Activated CD4-positive, alpha-beta T cell treated with anti-CD3 and anti-CD28 coated beads, Interleukin-2, amount 10 ng/mL, durations not matched to agents 24 days and 14 days (primary cell): ENCODE measurements at places on chromosomes 2 and 18. TPM values are rescaled to one million over a fixed set of nuclear protein-coding genes. Genes with fewer than 3 reads are reported as not detected.

GRCh38 chr2:127700527-127701192, 637 bp upstream of the SFT2D3 start:
- peaks cover 27% of the 10 kb centered on the region for H3K4me1 ChIP-seq
- peak; percentile 71 for DNase-seq
- peaks cover 28% of the 10 kb centered on the region for H3K36me3 ChIP-seq
- H3K4me3 ChIP-seq = peak overlapping the region; percentile 92
- H3K27ac ChIP-seq = peak overlapping the region; percentile 94

DNA sequence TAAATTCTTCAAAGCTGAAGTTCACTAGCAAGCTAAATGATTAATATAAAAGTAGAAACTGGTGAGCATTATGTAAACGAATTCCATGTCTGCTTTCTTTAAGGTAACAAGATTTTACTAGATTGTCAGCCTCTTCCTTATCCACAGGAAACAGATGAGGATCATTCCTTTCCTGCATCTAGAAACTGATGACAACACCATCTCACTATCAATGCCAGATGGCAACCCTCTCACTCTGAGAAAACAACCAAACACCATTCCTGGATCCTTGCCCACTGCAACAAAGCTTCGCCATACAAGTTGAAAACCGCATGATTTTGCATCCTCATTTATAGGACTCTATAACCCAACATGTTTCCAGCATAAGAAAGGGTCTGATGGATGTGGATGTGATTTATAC, 122.9 kb downstream of the ZNF521 start:
- no peaks in the 10 kb centered on the region for H3K4me1 ChIP-seq
- H3K36me3 ChIP-seq = no peaks in the 10 kb centered on the region
- no peak for DNase-seq
- H3K4me3 ChIP-seq = no peak overlapping the region
- peaks cover 2% of the 10 kb centered on the region for H3K27me3 ChIP-seq

DNA sequence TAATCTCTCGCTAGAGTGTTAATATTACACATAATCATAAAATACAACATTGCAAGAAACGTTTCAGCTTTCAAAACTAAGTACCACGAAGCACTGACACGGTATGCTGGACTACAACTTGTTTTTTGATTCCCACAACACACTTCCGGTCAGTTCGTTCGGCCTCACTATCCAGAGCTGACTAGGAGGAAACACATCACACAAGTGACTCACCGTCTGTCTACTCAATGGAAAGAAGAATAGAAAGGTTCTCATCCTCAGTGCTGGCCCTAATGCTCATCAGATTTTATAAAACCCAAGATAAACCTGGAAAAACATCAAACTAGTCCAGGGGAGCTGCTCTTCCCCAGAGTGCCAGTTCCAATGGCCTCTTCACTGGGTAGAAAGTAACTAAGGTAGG, 42.9 kb downstream of the ZNF385B start:
- no peaks in the 10 kb centered on the region for H3K4me1 ChIP-seq
- H3K27me3 ChIP-seq = no peaks in the 10 kb centered on the region
- no peak overlapping the region for H3K27ac ChIP-seq
- DNase-seq = no peak
- H3K36me3 ChIP-seq = no peaks in the 10 kb centered on the region
- H3K4me3 ChIP-seq = no peak overlapping the region

- no peak overlapping the region for H3K27ac ChIP-seq
- no peaks in the 10 kb centered on the region for H3K27me3 ChIP-seq
- H3K4me3 ChIP-seq = no peak overlapping the region
- no peak for DNase-seq
- no peaks in the 10 kb centered on the region for H3K36me3 ChIP-seq
Observed at GRCh38 chr2:211994806-211995205, 543.8 kb downstream of the ERBB4 start.

The CNGA3 gene
- not detected in 2 replicates for total RNA-seq

DNA sequence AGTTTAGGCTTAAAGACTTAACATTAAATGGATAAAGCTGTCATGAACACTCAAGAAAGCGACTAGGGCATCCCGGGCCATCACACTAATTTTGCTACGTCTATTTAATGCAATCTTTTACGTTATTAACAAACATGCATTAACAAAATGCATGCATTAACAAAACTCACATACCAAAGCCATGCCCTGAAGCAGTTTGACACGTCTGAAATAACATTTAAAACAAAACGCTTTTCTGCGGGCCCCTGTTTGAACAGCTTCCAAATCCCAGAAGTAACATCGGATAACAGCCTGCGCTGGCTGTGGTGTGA, 458 bp downstream of the B4GALT6 start:
- H3K36me3 ChIP-seq = no peaks in the 10 kb centered on the region
- no peak for DNase-seq

- no peak overlapping the region for H3K4me3 ChIP-seq
- no peak for DNase-seq
- no peaks in the 10 kb centered on the region for H3K4me1 ChIP-seq
- H3K27me3 ChIP-seq = no peaks in the 10 kb centered on the region
Observed at GRCh38 chr2:2764739-2765138, 433.7 kb upstream of the MYT1L start.

The KCNIP3 gene
- total RNA-seq = 0.28 TPM in 1 of 2 replicates, not detected in the other

DNA sequence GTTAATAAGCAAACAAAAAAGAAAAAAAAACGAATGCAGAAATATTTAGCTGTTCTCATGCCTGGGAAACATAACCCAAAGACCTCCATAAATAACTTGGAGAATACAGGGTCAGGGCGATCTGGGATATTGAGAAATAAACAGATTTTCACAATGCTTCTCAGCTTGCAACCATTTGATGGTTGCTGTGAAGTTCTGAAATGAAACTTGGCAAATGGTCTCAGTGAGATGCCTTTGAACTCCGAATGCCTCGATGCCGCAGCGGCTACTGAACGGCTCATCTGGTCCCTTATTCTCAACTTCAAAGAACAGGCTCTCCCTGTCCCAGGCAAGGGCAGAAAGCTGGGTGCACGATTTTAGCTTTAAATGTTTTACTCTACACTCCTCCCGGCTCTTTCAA, 78.1 kb downstream of the ZNF516 start:
- no peak overlapping the region for H3K27ac ChIP-seq
- H3K36me3 ChIP-seq = no peaks in the 10 kb centered on the region
- no peak overlapping the region for H3K4me3 ChIP-seq
- H3K4me1 ChIP-seq = no peaks in the 10 kb centered on the region
- H3K27me3 ChIP-seq = peaks cover 21% of the 10 kb centered on the region

The TFCP2L1 gene
- total RNA-seq = 0.12 TPM in 1 of 2 replicates, not detected in the other

DNA sequence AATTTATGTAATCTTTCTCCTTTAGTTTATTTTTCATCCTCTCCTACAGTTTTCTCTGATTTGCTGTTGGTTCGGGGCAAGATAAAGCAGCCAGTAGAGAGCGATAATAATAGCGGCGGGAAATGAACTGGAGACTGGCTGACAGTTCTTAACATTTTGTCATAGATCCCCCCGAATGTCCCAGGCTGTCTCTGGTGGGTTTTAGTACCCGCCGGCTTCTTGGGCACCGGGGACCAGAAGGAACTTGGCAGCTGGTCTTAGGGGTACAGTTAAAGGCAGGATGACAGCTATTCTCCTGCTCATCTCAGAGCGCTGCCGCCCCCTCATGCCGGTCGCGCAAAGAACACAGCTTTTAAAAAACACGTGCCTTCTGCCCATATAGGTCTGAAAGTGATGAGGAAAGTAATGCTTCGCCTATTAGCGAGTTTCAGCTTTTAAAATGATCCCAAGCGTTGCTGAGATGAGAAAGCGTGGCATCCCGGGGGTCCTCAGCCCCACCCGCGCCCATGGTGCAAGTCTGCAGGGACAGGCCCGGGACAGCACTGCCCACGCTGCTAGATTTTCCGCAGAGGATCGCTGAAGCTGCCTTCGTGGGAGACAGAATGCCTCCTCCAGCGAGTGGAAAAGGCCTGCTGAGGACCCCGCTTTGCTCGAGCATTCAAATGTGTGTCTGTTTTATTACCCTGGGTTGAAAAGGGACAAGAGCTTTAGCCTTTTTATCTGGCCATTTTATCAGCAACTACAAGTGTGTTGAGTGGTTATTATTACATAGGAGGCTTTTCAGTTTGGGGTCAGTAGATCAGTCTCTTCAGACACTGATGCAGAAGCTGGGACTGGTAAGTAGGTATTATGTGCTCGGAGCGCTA, 3.8 kb downstream of the ONECUT2 start:
- peaks cover 10% of the 10 kb centered on the region for H3K36me3 ChIP-seq
- H3K27ac ChIP-seq = peak overlapping the region; percentile 62
- H3K4me1 ChIP-seq = peaks cover 21% of the 10 kb centered on the region
- peaks cover 79% of the 10 kb centered on the region for H3K27me3 ChIP-seq
- no peak overlapping the region for H3K4me3 ChIP-seq

The CAPN14 gene
- 0.07 and 0.12 TPM in 2 replicates for total RNA-seq

DNA sequence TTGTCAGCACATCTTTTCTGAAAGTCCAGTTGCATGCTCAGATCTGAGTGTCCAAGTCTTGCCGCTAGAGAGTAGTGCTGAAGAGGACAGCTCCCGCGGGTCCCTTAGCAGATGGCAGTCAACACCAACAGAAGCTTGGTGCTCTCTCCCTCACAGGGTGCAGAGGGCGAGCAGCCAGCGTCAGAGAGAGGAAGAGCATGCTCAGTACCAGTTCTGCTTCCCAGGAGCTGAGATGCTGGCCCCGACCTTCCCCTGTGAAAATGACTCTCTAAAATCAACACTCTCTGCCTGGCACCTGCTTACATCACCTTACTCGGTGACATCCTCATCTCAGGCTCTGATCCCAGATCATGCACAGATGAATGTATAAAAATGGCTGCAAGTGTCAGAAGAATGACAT, 86.0 kb upstream of the TWIST2 start:
- no peaks in the 10 kb centered on the region for H3K36me3 ChIP-seq
- H3K27ac ChIP-seq = no peak overlapping the region
- no peak for DNase-seq
- H3K4me1 ChIP-seq = no peaks in the 10 kb centered on the region
- no peaks in the 10 kb centered on the region for H3K27me3 ChIP-seq

DNA sequence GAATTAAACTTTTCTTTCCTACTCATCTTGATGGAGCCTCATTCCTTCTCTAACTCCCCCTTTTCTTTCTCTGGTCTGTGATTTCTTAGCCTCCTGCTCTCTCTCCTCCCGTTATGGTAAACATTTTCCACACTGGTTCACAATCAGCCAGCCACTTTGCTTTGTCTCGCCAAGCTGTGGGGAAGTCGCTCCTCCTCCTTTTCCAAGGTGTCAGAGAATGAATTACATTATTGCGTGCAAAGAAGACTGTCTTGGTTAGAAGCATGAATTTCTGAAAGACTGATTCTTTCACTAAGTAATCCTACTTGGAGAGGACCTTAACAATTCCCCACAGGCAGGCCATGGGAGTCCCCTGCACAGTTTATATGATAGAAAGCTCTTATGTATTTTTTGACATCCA, 46.1 kb downstream of the RASGRP3 start:
- DNase-seq = no peak
- no peak overlapping the region for H3K27ac ChIP-seq
- H3K36me3 ChIP-seq = peaks cover 9% of the 10 kb centered on the region

The CLIP4 gene
- 23.6 and 24.1 TPM in 2 replicates for total RNA-seq

The FHOD3 gene
- total RNA-seq = not detected in 2 replicates

GRCh38 chr2:188893972-188894371, 80.2 kb upstream of the COL3A1 start:
- no peaks in the 10 kb centered on the region for H3K4me1 ChIP-seq
- no peak overlapping the region for H3K27ac ChIP-seq
- H3K27me3 ChIP-seq = no peaks in the 10 kb centered on the region
- DNase-seq = no peak
- H3K4me3 ChIP-seq = no peak overlapping the region

DNA sequence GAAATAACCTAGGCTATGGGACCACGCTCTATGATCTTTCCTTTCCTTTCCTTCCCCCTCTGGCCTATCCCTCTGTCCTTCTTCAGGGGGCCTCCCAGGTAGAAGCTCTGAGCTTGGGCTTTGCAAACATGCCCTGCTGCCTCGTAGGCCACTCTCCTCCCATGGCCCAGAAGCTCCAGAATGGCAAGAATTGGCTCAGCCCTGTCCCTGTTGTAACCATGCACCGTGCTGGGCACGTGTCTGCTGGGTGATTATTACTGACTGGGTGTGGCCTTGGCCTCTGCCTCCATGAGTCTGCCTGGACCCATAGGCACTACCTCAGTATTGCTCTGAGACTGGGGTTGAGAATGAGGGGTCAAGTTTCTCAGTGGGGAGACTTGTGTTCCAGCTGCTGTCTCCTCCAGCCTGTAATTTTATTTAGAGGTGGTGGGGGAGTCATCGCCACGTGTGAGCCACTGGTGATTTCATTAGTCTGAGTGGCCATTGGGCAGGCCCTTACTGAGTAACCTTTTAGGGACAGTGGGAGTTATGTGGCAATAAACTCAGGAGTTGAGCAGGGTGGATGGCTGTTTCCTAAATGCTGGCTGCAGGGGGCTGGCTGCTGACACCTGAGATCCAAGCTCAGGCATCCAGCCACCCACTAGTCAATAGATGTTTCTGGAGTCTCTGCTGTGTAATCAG, 157.9 kb downstream of the CLIP4 start:
- DNase-seq = no peak
- H3K36me3 ChIP-seq = no peaks in the 10 kb centered on the region
- H3K27me3 ChIP-seq = peaks cover 7% of the 10 kb centered on the region
- no peaks in the 10 kb centered on the region for H3K4me1 ChIP-seq

GRCh38 chr2:197072533-197072932, 146.0 kb upstream of the PGAP1 start:
- no peaks in the 10 kb centered on the region for H3K27me3 ChIP-seq
- no peak for DNase-seq
- H3K36me3 ChIP-seq = peaks cover 69% of the 10 kb centered on the region
- no peak overlapping the region for H3K4me3 ChIP-seq
- peaks cover 26% of the 10 kb centered on the region for H3K4me1 ChIP-seq

GRCh38 chr2:61196671-61197070, 34.7 kb downstream of the C2orf74 start:
- H3K27me3 ChIP-seq = no peaks in the 10 kb centered on the region
- no peak overlapping the region for H3K4me3 ChIP-seq
- peaks cover 5% of the 10 kb centered on the region for H3K4me1 ChIP-seq
- peaks cover 32% of the 10 kb centered on the region for H3K36me3 ChIP-seq
- H3K27ac ChIP-seq = peak overlapping the region; percentile 25

The TDRD15 gene
- total RNA-seq = not detected in 2 replicates

The UGT1A8 gene
- total RNA-seq = not detected in 2 replicates

GRCh38 chr2:201806442-201807170, at the start of gene CDK15:
Gene CDK15, plus strand, starts transcription at chr2:201806537. Its CDS starts 128 bp downstream, at chr2:201806665.
- peaks cover 33% of the 10 kb centered on the region for H3K27me3 ChIP-seq
- no peak within 1 kb of the TSS for H3K27ac ChIP-seq
- H3K4me3 ChIP-seq = no peak within 1 kb of the TSS
- no peaks in the 10 kb centered on the region for H3K36me3 ChIP-seq
- no peak for DNase-seq

DNA sequence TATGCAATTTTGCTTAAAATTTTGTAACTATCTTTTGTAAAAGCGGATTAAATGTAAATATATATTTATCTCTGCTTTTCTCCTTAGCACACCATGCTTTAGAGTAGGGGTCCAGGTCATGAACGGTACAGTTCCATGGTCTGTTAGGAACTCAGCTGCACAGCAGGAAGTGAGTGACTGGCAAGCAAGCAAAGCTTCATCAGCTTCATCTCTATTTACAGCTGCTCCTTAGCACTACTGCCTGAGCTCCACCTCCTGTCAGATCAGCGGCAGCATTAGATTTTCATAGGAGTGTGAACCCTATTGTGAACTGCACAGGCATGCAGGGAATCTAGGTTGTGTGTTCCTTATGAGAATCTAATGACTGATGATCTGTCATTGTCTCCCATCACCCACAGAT, 959.0 kb upstream of the SLC39A10 start:
- H3K36me3 ChIP-seq = no peaks in the 10 kb centered on the region
- H3K4me1 ChIP-seq = no peaks in the 10 kb centered on the region
- no peak overlapping the region for H3K27ac ChIP-seq
